ENCODE measurements at places on chromosomes 11 and 22.

- DNase-seq: no peak
Observed at GRCh38 chr11:93875637-93876036, 25.2 kb upstream of the VSTM5 start.

GRCh38 chr11:36557991-36558390 lies 9.8 kb upstream of the RAG1 start:
- no peak for DNase-seq

DNA sequence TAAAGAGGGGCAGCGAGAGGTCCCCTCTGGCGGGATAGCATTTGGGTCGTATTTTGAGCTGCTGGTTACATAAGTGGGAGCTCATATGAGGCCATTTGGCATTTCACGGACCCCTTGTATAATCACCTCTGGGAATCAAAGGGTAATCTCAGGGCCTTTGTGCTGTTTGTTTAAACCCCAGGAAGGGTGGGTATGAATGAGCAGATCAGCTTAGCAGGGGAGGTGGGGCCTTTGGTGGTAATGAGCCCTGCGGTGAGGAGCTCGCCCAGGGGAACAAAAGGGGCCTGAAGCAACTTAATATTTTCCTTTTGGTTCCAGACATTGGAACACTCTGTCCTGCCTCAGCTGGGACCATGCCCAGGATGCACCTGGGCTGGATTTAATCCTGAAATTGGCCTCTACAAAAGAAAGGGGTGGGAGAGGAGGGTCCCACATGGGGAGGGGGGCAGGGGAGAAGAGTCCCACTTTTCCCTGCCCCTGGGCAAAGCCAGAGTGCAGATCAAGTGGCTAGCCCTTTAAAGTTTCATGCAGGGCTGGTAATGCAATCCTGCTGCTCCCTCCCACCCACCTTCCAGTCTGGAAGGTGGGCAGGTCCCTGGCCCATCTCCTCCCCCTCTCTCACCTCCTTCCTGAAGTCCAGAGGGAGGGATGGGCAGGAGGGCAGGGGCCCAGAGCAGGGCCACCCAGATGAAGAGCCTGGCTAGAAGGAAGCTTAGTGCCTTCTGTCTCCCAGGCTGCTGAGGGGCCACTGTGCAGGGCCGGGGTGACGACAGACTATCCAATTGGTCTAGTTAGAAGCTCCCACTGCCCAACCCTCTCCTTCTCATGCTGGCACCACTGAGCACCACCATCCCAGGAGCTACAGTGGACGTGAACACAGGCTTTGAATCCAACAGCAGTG lies 10.5 kb downstream of the TSKU start:
- no peak for DNase-seq

DNA sequence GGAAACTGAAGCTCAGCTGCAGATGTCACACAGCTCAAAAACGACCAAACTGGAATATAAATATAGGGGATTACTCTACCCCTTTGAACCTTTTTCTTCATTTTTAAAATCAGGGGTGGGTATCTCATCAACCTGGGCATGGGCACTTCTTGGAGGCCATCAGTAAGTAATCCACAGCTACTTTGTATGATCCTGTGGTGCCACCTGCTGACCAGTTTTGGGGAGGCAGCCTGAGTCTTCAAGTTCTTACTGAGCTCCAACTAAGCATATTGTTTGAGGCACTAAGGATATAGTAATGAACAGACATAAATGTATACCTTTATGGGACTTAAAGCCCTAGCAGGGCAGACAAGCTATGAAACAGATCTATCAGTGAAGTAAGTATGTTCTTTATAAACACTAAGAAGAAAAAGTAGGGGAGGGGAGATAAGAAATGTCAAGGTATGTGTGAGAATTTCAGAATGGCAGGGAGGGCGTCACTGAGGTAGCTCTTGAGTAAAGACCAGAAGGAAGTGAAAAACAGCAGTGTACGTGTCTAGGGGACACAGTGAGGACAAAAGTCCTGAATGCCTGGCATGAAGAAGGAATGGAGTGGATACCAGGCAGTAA lies 18.4 kb downstream of the TUB start:
- DNase-seq: peak; percentile 31

- no peak for DNase-seq
Observed at GRCh38 chr11:40030867-40031266, 1428.6 kb downstream of the LRRC4C start.
